Eye (tissue), 1 donor: ENCODE measurements at places on chromosomes 4 and X.
A peak's percentile ranks its signal among the peaks of the same experiment; 100 is the strongest.

GRCh38 chr4:7987148-7987989, 47.7 kb upstream of the AFAP1 start:
- peak; percentile 91 for DNase-seq

GRCh38 chr4:742096-742741, 36.6 kb downstream of the PCGF3 start:
- DNase-seq = no peak

- no peak for DNase-seq
Observed at GRCh38 chr4:56468097-56468422, 643 bp downstream of the SRP72 start.

DNA sequence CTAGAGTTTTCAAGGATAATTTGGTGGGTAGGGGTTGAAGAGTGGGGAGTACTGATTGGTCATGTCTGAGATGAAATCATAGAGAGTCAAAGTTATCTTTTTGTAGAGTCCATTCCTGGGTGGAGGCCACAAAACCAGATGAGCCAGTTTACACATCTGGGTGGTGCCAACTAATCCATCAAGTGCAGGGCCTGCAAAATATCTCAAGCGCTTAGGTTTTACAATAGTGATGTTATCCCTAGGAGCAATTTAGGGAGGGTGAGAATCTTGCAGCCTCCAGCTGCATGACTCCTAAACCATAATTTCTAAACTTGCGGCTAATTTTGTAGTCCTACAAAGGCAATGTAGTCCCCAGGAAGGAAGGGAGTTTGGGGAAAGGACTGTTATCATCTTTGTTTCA, 988.3 kb upstream of the LCORL start:
- DNase-seq = no peak

DNA sequence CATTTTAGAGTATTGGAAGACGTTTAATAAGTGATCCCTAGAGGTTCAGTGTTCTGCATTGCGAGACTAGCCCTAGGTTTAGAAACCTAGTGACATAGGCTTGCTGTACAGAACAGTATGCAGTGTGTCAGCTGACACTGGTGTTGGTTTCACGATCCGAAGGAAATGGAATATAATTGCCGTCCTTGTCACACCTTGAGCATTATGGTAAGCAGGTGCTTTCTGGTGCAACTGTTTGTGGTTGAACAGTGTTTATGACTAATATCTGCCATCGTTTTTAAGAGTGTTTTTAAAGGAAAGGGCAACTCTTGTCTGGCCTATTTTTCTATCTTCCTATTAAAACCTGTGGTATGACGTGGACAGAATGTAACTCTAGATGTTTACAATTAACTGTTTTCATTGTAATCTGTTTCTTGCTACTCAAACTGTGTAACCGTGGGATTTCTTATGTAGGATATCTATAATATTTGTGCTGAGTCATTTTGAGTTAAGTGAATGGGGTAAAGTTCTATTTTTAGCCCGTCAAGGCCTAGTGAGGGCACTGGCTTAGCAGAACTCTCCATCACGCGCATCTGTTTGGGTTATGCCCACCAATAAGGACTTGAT, 53.8 kb upstream of the TBC1D14 start:
- no peak for DNase-seq

- DNase-seq = no peak
Observed at GRCh38 chr4:69781458-69782418, 21.3 kb upstream of the SULT1B1 start.

GRCh38 chr4:25485104-25485503, 108.0 kb downstream of the ANAPC4 start:
- no peak for DNase-seq

DNA sequence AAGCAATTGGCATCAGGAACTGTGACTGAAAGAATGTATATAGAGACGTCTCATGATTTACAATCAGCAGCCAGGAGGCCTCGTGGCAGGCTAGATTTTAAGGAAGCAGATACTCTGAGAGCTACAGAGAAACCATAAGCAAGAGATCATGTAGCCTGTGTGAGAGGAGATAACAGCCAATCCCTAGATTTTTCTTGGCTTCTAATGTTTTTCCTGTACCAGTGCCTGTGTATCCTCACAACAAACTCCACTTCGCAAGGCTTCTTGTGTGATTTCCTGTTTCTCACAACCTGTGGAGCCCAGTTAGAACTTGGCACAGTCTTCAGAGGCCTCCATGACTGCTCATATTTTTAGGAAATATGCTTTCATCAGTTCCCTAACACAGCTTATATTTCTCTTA, 147.9 kb downstream of the PTCHD1 start:
- DNase-seq = no peak

DNA sequence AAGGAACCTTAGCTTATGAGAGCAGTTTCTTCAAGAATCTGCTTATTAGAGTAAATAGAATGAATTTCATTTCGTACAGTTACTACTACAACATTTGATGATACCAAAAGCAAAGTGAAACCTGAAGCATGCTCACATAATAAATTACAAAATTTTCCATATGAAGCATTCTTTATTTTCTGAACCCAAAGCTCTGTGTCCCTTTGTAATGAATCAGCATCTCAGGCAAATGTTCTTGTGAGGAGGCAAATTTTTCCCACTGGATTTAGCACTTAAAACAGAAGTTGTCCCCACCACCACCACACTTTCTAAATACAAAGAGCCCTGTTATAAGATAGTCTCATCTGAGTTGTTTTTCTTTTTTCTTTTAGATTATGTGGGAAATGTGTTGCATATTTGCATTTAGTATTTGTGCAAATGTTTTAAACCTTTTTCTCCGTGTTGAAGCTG, 70.7 kb upstream of the NFKB1 start:
- DNase-seq = peak; percentile 69

GRCh38 chr4:79209822-79210635, 115.8 kb downstream of the NAA11 start:
- no peak for DNase-seq

DNA sequence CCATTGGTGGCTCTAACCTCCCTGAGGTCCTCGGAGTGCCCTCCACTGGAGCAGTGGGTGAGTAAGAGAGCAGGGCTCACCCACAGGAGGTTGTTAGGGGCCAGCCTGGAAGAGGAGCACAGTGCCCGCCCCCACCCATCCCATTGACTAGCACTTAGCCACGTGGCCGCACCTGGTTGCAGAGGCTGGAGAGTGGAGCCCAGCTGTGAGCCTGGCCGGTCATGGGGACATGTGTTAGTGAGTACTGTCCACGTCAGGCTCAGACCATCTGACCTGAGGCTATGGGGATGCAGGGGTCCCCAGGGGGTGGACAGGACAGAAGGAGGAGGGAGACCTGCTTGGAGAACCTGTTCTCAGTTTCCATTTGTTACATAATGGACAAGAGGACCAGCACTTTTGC, 1.4 kb upstream of the MAN2B2 start:
- DNase-seq = no peak

GRCh38 chr4:122826079-122826527, 528 bp upstream of the FGF2 start:
- DNase-seq = peak; percentile 86

DNA sequence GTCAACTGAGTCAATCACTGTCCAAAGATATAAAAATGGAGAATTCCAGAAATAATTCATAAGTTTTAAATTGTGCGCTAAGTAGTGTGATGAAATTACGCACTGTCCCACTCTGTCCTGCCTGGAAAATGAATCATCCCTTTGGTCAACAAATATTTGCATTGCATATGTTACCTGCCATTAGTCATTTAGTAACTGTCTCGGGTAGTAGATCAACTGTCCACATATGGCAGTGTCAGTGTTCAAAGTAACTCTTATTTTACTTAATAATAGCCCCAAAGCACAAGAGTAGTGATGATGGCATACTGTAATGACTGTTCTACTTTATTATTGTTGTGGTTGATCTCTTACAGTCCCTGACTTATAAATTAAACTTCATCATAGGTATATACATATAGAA, 3.4 kb downstream of the YTHDC1 start:
- DNase-seq = no peak

DNA sequence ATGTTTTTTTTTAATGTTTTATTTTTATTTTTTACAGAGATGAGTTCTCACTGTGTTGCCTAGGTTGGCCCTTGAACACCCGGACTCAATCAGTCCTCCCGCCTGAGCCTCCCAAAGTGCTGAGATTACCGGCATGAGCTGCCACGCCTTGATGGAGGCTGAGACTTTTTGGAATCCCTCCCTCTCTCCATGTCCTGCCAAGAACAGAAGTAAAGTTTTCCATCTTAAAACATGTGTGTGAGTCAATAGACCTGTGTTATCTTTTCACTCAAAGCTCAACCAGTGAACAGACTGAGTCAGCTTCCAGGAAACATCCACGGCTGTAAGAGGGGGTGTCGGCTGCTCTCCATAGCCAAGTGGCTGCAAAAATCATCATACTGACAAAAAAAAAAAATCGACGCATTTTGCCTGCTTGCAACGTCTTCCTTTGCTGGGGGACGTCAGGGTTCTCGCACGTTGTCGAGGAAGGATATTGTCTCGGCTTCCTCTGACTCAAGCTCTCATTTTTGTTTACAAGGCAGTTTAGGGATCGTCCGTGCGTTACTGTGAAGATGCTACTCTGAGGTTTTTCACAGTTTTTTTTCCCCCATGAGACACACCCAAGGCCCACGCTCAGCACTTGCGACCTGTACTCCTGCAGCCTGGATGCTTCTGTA, 10.0 kb upstream of the ASMTL start:
- DNase-seq = no peak

DNA sequence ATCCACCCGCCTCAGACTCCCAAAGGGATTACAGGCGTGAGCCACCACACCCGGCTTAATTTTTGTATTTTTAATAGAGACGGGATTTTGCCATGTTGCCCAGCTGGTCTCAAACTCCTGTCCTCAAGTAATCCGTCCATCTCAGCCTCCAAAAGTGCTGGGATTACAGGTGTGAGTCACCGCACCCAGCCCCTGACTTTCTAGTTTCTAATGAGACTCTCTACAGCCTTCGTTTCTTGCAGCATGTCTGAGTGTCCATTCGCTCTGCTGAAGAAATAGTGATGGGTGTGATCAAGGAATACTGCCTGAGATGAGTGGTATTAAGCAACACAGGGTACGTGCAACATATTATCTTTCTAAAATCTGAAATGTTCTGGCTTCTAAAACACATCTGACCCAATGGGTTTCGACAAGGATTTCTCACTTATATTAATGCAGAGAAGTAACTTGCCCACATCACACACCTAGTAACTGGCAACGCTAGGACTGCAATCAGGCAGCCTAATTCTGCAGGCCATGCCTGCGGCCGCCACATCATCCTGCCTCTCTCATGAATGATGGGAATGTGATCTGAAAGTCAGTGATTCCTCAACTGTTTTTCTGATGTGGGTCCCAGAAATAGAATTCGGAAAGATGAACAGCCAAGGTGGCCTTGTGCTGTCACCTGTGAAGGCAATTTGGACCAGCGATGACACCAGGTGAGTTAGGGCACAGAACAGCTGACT, 74.3 kb downstream of the RBM47 start:
- DNase-seq = no peak

DNA sequence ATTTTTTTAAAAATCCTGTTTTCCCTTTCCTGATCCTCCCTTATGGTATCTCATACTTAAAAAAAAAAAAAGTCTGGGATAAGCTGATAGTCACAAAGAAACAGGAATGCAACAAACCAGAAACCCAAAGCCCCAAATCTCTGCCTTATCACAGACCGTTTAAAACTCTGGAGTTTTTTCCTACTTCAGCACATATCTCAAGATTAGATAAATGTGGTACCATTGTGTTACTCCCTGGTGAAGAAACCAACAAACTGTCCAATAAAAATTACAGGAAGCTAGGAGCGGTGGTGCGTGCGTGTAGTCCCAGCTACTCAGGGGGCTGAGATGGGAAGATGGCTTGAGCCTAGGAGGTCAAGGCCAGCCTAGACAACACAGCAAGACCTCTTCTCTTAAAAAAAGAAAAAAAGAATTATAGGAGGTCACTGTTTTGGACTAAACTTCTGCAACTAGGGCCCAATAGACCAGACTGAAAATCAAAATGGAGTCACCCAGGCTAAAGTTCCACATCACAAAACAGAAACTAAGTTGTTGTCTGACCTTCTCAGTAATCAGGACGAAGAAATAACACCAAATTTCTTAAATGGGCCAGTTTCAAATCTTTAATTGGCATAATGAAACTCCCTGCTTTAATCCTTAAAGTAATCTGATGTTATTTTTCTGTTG, 51.9 kb downstream of the RBM47 start:
- DNase-seq = no peak
